ENCODE measurements at places on chromosomes 5 and 9.

- DNase-seq, result no peak
These were observed 377.8 kb upstream of the IRX2 start for GRCh38 chr5:3129252-3129651.

GRCh38 chr9:126050605-126050990 lies 276.0 kb upstream of the MVB12B start:
- DNase-seq, result no peak

DNA sequence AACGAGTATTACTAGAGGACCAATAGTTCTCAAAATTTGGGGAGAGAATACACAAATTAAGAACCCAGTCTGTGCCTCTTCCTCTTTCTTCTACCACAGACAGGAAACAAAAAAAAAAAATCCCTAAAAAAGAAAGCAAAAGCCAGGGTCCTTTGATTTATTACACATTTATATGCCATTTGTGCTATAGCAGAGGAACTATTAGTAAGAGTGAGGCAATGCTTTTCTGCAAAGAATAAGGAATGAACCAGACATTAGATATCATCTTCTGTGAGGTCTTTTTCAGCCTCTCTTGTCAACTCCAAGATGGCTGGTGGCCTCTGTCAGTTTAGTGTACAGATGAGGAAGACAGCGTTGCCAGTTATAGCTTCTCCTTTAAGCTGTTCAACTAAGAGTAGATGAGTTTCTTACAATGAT lies 127.6 kb downstream of the RFX3 start:
- no peak for DNase-seq

GRCh38 chr9:135167356-135167755 lies 79.9 kb downstream of the OLFM1 start:
- no peak for DNase-seq

GRCh38 chr9:32264170-32264864 lies 120.1 kb upstream of the ACO1 start:
- peak; percentile 37 for DNase-seq

DNA sequence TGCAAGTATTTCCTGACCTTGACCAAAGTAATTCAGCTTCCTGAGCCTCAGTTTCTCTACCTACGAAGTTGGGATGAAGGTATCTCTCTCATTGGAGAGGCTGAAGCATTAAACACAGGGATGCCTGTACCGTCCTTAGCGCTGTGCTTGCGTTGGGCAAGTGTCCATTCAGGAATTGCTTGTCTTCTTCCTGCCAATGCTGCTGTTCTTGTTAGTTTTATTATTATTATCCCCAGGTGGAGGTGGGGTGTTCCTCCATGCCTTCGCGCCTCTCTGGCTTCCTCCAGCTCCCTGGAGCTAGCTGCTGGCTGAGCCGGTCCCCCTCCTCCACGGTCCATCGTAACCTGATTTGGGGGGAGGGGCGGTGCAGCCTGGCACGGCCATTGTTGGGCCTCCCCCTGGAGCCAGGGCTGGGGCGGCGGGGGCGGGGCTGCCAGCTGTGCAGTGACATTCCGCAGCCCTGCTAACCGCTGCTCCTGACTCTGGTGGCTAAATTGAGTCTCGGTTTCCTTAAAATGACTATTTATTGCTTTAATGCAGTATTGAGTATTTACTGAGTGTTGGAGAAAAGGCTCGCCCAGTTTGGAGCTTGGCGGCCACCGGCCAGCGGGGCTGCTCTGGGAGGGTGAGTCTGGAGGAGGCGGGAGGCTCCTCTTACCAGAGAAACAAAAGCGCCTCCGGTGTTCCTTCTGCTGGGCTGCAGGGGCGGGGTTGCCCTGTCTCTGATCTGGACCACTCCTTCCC lies 51.3 kb downstream of the LMX1B start:
- no peak for DNase-seq

- DNase-seq, result no peak
These were observed 1.1 kb upstream of the SPINK1 start for GRCh38 chr5:147832541-147832940.

GRCh38 chr9:85741095-85741874 lies 469 bp downstream of the AGTPBP1 start:
- DNase-seq, result peak; percentile 44

DNA sequence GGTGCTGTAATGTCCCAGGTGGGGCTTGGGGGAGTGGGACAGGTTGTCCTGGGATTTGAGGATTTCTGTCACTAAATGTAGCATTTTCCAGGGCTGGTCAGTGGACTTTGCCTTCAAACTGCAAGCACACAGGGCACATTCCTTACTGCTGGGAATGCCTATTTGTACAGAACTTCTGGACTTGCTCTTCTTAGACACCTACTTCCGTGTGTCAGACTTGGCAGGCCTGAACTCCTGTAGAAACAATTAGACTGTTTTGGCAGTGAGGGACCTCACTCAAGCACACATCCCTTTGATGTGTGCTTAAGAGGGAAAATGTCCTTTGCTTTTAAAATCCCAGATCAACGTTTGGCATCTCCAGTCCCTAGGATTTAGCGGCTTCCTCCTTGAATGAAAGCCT lies 192.2 kb downstream of the PAPPA start:
- no peak for DNase-seq

GRCh38 chr9:89970701-89971100 lies 365.9 kb downstream of the GADD45G start:
- no peak for DNase-seq

DNA sequence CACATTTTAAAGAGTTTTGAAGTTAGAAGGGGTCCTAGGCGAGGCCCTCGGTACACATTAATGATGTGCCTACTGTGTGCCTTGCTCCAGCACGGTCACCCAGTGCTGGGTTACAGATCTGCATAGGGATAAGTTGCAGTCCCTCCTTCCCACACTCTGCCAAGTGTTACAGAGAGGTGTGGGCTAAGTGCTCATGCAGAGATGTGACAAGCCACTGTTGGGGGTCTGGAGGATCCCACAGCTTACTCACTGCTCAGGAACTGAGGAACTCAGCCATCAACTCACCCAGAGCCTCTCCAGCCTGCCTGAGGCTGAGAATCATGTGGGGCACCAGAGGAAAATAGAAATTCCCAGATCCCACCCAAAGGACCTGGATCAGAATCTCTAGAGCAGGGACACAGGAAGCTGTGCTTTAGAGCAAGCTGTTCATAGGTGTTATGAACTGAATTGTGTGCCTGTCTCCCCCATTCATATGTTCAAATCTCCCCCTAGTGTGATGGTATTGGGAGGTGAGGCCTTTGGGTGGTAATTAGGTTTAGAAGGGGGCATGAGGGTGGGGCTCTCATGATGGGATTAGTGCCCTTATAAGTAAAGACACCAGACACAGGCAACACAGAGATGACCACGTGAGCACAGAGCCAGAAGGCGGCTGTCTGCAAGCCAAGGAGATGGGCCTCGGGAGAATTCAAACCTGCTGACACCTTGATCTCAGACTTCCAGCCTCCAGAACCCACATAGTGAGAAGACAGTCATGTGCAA lies 164.1 kb downstream of the HSD17B3 start:
- peak; percentile 35 for DNase-seq

GRCh38 chr9:76607730-76608436 lies 148.9 kb downstream of the GCNT1 start:
- DNase-seq, result no peak

DNA sequence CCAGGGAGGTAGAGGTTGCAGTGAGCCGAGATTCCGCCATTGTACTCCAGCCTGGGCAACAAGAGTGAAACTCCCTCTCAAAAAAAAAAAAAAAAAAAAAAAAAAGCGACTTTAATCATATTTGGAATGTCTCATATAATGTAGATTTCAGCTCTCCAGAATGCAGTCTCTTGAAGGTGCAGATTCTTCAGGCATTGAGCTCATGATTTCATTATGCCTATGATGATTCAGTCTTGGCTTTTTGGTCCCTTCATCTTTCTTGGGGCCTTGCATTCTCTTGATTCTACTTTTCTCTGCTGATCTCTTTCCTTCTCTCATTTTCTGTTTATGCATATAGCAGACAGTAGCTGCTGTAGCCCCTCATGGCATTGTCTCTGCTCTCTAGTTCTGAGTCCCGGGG lies 22.9 kb downstream of the KDM4C start:
- no peak for DNase-seq

DNA sequence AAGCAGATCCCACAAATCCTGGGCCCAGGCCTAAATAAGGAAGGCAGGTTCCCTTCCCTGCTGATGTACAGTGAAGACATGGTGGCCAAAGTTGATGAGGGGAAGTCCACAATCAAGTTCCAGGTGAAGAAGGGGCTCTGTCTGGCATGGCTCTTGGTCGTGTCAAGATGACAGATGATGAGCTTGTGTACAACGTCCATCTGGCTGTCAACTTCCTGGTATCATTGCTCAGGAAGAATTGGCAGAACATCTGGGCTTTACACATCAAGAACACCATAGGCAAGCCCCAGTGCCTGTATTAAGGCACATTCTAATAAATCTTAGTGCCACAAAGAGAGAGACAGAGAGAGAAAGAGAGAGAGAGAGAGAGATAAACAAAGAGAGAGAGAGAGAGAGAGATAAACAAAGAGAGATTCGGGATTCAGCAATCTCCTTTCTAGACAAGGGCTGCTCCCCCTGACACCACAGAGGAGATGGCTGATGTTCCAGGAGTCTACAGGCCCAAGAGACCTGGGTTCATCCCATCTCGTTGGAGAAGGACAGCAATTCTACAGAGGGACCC lies 45.5 kb upstream of the HSPA9 start:
- DNase-seq, result no peak

DNA sequence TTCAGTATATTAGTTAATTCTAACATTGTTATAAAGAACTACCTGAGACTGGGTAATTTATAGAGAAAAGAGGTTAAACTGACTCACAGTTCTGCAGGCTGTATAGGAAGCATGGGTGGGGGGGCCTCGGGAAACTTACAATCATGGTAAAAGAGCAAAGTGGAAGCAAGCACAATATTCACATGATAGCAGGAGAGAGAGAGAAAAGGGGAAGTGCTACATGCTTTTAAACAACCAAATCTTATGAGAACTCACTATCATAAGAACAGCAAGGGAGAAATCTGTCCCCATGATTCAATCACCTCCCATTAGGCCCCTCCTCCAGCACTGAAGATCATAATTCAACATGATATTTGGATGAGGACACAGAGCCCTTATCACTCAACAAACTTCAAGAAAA lies 324.9 kb downstream of the ZNF608 start:
- DNase-seq, result no peak

- no peak for DNase-seq
These were observed 175.3 kb downstream of the SLF1 start for GRCh38 chr5:94793816-94794198.

GRCh38 chr5:55650386-55650785 lies 61.7 kb downstream of the SLC38A9 start:
- DNase-seq, result no peak

GRCh38 chr5:80408484-80409366 lies 861 bp downstream of the ZFYVE16 start:
- DNase-seq, result peak; percentile 71

- peak; percentile 20 for DNase-seq
These were observed 53.2 kb downstream of the MEF2C start for GRCh38 chr5:88829775-88830174.

GRCh38 chr9:122186301-122186700 lies 26.6 kb downstream of the MORN5 start:
- no peak for DNase-seq

DNA sequence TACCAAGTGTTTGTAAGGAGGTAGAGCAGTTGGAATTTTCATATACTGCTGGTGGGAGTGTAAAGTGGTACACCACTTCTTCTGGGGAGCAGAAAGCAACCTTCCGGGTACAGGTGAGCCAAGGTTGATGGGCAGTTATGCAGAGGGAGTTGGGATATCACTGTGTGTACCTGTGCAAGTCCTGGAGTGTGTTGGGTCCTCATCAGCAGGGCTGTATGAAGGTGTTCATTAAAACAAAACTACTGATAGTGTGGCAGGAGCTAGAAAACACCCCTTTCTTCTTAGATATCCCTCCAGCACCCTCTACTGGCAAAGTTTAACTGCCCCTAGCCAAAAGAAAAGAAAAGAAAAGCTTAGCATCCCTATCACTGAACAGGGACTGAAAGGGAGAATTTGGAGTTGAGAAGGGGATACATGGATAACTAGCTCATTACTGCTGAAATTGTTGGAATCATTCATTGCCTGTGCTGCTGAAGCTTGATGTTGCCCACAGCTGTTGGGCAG lies 10.7 kb downstream of the MARCHF6 start:
- DNase-seq, result no peak

DNA sequence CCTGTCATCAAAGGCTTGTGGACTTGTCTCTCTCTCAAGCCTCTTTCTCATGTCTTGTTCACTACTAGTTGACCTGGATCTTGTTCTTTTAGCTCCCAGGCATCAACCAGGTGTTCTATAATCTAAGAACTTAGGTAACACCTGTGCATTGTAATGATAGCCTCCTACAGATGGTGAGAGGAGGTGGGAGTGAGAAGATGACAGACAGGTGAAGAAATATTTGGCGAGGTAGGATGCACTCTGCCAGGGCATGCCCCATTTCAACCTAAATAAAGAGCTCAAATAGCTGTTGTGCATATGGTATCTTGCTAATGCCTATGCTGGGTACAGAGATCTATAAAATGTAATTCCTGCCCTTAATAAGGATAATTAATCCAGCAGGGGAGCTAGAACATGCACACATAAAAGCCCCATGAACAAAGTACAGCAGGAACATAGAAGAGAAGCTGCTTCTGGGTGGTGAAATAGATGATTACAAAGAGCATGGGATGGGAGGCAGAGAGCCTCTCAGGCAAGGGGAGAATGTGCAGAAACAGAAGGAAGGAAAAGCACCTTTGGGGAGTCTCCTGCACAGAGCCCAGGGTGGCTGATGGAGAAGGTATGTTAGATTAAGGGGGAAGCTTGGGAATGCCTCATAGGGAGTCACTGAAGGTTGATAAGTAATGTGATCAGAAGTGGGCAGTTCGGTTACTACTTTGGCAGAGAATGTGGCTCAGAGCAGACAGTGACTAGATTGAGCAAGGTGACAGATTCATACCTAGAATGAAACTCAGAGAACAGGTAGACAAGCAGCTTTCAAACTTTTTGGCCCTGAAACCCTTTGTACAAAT lies 28.0 kb upstream of the PLIN2 start:
- DNase-seq, result no peak

- no peak for DNase-seq
These were observed 25.0 kb downstream of the DNAJB5 start for GRCh38 chr9:35014517-35014916.

DNA sequence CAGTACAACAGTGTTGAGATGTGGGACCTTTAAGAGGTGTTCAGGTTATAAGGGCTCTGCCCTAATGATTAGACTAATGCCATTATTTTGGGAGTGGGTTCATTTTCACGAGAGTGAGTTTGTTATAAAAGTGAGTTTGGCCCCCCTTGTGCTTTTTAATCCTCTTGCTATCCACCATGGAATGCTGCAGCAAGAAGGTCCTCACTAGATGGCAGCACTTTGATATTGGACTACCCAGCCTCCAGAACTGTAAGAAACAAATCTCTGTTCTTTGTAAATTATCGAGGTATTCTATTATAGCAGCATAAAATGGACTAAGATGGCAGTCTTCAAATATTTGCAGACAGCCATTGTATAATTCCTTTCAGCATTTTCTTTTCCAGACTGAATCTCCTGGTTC lies 212.4 kb downstream of the LRRC70 start:
- no peak for DNase-seq

GRCh38 chr9:37994639-37995347 lies 74.2 kb downstream of the SHB start:
- DNase-seq, result peak; percentile 41

- no peak for DNase-seq
These were observed 161.1 kb upstream of the TBCA start for GRCh38 chr5:77937015-77937908.
